ENCODE measurements at places on chromosomes 12 and 14.

DNA sequence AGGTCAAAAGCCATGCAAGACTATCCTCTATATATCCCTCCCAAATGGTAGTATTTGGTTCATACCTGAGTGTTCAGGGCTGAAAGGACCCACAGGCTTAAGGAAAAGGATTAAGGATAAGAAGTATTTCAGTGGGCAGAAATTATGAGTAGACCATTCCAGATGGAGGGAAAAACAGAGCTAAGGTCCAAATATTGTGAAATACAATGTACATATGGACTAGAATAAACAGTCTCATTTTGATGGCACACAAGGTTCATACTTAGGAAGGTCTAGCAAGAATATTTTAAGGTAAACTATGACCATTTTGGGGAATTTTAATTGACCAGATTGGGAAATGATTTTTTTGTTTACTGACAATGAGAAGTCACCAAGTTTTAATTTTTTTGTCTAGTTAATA is 124.6 kb downstream of the PRKD1 start:
- no peak for DNase-seq

DNA sequence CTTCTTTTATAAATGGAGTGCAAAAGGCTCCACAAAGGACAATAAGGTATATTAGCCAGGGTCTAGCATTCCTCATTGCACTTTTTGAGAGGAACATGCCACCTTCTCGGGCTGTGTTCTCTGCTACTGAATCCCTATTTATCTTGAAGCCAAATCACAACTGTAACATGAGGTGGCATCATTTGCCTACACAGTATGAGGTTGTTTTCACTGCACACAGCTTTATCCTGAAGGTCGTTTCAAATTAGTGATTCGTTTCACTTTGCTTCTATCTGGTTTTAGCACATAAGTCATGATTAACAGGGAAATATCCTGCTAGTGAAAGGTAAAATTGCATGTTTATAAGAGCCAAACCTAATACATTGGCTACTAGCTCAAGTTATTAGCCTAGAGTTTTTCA is 153.8 kb downstream of the SLC35F4 start:
- no peak for DNase-seq

DNA sequence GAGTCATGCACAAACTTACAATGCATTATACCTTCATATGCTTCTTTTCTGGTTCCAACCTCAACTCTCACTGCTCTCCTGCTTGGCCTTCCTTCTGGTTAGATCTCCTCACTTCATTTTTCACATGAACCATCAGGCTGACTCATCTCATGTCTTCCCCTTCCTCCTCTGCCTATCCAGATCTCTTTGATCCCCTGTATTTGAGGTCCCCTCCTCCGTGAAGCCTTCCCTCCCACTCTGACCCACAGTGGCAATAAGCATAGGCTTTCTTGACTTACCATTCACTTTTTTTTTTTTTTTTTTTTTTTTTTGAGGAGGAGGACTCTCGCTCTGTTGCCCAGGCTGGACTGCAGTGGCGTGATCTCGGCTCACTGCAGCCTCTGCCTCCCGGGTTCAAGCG is 14.7 kb upstream of the ASIC1 start:
- DNase-seq, result no peak

GRCh38 chr12:6821591-6822425 is at the start of gene GPR162:
TSS of gene GPR162 (plus strand) at chr12:6821821. CDS start at chr12:6823899, 2,078 bp downstream.
- no peak for DNase-seq

DNA sequence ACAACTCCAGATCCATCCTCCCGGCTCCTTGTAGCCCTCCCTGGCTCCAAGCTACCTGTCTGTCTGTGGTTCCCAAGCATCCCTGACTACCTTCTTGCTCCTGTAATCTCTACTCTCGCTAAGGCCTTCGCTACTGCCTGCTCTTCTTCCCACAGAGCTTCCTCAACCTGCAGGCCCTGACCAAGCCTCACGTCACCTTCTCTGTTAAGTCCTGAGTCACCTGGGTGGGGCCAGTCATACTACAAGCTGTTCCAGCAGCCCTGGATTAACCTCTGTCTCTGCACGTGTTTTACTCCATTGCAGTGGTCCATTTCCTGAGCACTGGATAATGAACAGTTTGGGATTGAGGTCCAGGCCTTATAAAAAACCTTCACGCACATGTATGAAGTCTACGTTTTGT is 770.7 kb downstream of the BCL11B start:
- no peak for DNase-seq

GRCh38 chr12:124727264-124727800 is 136.3 kb downstream of the SCARB1 start:
- peak; percentile 86 for DNase-seq

- no peak for DNase-seq
These were observed 35.8 kb upstream of the PRIMA1 start for GRCh38 chr14:93824076-93824475.

DNA sequence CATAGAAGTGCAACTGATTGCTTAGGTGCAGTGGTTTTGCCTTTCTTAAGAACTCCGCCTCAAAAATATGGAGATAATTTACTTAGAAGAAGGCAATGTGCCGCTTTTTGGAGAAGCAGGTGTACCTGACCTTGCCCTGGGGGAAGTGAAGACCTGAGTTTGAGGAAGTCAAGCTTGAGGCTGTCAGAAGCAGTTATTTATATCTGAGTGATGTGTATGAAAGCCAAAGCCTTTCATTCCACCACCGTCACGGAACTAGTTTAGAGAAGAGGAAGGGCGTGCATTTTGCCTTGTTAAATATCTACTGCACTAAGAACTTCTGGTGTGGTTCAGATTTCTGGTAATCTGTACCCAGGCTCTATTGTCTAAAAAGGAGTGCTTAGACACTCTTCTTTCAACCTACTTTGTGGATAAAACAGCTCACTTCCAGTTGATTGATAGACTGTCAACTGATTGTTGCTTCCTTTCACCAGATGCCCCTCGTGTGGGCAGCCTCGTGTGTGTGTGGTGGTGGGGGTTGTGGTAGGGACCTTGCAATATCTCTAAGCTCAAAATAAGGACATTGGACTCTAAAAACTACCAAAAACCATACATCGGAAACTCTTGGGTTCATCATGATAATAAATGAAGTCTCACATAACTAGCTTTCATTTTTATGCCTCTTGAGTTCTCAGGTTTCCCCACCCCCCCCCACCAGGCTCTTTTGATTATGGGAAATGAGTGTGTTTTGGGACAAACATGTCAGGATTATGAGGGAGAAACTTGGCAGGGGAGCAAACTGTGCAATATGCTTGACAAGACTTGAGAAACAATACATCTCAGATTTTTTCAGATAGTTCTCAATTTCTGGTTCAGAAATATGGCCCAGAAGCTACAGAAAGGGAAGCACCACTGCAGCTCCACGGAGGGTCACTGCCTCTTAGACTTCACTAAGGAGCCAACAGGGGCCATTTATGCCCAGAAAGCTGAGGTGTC is 78.6 kb downstream of the ARF6 start:
- DNase-seq, result no peak

DNA sequence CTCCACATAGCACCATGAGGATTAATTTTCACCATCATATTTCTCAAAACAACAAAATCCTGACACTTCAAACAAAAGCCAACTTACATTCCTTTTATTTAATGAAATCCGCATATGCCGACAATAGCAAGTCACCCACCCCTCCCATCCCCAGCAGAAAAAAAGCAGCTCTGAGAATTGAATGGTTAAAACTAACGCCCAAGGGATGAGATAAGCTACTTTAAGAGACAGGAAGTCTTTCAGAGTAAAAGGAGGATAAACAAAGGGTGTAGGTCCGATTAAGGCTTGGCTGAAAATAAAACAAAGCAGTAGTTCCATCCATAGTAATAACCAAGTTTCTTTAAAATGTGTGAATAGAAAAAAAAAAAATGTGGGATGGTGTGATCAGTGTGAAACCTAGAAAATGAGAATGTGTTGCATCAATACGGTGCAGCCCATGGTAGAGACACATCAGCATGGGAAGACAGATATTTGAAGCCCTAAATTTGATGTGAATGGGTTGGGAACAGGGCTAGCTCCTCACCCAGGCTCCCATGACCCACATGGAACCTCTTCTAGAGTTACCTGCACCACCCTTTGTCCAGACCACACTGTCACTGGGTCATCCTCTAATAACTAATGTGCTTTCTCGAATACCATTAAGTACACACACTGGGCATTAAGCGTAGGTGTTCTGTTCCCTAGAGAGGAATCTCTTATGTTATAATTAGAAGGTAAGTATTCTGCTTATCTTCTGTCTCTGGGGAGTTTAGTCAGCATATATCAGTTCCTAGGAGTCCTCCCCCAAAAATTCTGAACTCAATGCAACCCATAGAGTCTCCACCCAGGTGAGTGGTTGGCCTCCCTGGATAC is 31.7 kb downstream of the RTRAF start:
- no peak for DNase-seq

DNA sequence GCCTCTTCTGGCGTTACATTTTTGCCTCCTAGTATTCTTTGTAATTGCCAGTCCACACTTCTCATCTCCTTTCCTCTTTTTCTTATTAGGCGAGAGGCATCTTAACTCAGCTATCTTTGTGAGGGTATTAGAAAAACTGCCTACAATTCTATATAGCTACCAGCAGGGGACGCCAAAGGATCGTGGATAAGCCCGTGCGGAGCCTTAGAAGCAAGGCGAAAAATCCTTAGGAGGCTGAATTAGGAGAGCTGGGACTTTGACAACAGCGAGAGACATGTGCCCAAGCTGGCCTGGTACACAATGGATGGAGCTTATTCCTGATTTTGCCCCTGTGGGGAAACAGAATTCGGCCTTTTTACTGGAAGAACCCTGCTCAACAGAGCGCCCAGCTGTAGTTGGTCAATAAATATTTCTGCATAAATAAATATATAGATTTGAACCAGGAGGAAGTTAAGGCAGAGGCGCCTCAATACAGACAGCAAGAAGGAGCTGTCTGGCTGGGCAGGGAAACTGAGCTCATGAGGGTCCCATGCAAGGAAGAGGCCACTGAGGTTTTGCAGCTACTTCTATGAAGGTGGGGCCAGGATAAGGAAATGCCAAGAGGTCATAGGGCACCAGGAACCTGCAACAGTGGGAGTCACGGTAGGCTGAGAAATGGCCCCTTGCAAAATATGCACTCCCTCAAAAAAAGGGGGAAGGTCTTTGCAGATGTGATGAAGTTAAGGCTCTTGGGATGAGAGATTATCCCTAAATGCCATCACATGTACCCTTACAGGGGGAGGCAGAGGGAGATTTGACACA is 14.6 kb upstream of the RBM19 start:
- peak; percentile 18 for DNase-seq

GRCh38 chr14:104082807-104083206 is 2.7 kb upstream of the ASPG start:
- no peak for DNase-seq
